ENCODE measurements at places on chromosomes 1 and 21.

GRCh38 chr1:165253818-165254254, 102.7 kb downstream of the LMX1A start:
- no peak for DNase-seq

DNA sequence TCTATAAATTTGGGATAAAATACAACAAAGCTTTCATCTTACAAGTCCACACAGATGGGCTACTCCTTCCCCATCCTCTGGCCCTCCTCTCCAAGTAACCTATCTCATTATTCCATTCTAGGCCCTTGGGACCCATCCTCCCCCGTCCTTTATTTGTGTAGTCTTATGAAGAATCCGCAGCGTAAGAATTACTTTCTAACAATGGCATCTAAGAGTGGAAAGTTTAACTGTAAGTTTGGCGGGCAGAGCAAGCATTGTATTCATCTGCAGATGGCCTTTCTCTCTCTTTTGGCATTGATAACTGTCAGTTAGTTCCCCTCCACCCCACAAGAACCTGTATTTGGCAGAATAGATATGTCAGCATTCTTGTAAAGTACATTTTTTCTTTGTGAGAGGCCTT, 91.9 kb upstream of the TSPAN2 start:
- no peak for DNase-seq

DNA sequence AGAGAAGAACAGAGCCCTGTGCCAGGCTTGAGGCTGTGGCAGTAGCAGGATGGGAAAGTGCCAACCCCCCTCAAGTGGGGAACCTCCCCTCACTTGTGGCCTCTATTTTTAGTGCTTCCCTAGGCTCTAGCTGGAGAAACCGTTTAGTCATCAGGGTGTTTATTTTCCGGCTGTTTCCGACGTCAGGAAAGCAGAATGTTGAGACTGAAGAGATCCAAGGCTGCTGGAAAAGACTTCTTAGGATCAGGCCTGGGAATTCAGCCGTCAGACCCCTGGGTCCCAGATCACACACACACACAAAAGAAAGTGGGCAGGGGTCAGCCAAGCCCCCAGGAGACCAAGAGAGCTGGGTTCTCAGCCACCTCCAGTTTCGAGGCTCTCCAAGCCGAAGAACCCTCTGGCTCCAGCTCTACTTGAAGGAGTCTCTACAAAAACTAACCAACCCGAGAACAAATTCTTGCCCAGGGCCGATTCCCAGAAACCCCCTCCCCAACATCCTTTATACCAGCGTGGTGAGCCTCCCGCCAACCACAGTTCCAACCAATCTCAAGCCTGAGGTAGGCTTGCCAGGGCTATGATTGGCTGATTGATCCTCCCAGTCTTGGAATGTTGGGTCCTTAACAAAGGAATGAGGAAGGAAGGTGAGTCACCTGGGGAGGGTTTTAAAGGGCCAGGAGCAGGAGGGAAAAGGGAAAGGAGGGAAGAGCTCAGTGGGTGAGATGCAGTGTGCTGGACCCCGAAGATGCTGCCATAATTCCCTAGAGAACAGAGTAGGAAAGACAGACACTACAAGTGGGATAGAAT, 2.5 kb upstream of the MEF2D start:
- no peak for DNase-seq

- no peak for DNase-seq
Observed at GRCh38 chr1:75342786-75343185, 208.6 kb downstream of the LHX8 start.

DNA sequence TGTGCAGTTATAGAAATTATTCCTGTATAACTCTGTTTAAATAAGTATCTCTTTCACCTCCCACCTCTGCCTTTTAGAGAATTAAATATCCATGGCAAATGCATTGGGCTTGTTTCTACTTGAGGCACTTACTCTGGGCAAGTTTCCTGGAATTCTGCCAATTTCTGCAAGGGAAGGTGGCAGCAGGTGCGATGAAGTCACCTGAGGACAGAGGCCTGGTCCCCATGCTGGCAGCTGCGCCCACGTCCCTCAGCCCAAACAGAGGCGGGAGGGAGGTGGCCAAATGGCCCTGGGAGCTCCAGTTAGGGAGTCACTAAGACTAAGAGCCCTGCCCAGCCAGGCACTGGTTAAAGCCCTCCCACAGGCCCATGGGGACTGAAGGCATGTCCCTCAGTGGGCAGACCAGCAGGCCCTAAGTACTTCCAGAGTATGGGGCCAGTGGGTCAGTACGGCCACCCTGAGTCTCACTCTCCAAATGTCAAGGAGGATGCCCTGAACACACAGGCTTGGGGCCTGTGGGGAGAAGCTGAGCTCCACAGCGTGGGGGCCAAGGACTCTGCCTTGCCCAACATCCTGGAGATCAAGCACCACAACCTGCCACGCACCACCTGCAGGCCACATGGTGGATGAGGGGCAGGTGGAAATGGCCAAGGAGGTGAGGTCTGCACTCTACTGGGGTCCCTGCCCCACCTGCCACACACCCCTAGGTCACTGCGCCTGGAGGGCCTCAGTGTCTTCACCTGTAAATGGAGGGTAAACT, 19.4 kb downstream of the ACOT7 start:
- DNase-seq = no peak

DNA sequence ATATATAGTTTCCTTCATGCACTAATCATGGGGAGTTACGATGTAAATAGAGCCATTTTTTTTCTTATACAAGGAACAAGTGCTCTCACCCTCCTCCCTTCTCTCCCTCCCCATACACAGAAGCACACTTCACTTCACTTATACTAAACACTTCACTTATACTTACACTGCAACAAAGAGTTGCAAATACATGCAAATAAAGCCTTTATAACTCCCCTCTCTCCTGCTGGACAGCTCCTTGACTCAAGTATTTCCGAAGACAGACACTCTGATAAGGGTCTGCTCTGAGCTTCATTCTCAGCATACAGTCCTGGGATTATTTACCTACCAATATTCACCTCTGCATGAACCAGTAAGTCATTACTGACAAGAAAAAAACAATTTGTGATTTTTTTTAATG, 35.6 kb upstream of the ERG start:
- no peak for DNase-seq

GRCh38 chr21:45549626-45550463, 7.6 kb upstream of the SLC19A1 start:
- no peak for DNase-seq

GRCh38 chr1:31704271-31705079, 658 bp upstream of the COL16A1 start:
- DNase-seq = no peak

DNA sequence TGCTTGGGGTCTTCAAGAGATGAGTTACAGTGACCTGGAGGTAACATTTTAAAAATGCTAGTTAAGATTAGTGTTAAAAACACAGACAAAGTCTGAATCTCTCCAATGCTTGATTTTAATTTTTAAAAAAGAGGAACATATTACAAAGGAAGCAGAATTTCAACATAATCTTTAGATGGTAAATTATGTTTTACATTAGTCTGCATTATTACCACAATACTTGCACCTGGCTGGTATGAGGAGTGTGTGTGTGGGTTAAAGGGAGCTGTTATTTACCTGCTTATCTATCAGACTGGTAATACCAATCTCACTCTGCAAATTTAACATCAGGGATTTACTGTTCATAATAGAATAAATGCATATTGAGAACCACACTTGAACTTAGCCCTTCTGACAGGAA, 10.3 kb upstream of the KCNJ15 start:
- no peak for DNase-seq

GRCh38 chr1:67476906-67477305, 46.7 kb upstream of the SERBP1 start:
- no peak for DNase-seq

GRCh38 chr1:155073377-155074242, 5.0 kb upstream of the EFNA3 start:
- no peak for DNase-seq

- DNase-seq = no peak
Observed at GRCh38 chr1:198549866-198550265, 9.4 kb upstream of the ATP6V1G3 start.

GRCh38 chr1:10621906-10622305, 147.2 kb downstream of the PEX14 start:
- DNase-seq = no peak

GRCh38 chr1:168729405-168729802, 398 bp upstream of the DPT start:
- no peak for DNase-seq

- no peak for DNase-seq
Observed at GRCh38 chr1:39238476-39238875, 34.0 kb downstream of the MACF1 start.

DNA sequence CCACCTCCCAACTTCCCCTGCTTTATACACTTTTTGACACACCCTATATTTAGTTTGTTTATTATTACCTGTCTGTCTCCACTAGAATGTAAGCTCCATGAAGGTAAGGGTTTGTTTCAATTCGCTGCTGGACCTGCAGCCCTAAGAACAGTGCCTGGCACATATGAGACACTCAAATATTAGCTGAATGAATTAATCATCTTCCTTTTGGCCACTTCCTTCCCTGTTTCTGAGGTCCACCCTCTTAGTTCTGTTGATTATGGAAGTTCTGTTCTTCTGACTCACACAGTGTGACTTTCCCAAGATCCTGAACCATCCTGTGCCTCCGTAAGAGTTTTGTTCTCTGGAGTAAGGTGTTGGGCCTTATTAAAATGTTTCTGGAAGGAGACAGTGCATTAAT, 40.4 kb upstream of the GJA5 start:
- DNase-seq = no peak

DNA sequence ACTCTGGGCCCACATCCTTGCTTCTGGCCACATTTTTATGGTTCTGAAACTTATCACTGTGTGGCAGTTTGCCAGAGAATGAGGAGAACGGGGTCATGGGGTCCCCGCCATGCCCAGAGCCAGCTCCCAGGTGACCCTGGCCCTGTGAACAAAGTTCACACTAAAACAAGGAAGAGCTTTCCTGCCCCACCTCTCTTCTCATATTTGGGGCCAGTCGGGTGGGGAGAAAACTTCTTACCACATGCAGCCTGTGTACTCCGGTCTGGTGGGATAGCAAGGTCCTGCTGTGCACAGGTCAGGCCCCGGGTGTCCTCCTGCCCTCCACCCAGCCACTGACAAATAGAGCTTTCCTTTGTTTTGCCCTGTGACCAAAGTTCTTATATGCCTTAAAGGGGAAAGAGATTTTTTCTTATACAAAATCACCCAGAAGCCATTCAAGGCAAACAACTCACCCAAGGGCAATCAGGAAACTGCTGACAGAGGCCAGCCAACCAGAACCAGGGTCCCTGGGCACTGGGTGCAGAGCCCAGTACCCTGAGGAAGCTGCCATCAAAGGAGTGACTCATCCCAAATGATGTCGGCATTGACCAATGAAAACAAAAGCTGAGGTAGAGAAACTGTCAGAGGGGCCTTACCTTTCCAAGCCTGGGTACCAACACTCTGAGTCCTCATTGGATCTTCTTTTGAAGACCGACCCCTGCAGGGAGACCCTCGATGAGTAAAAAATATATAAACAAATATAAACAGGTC, 53.6 kb downstream of the OLIG1 start:
- no peak for DNase-seq

GRCh38 chr1:231423648-231424047, 1.6 kb upstream of the EGLN1 start:
- no peak for DNase-seq

GRCh38 chr1:157819896-157820295, at the start of gene FCRL1:
Gene FCRL1 (minus strand): TSS chr1:157820120. CDS start chr1:157820037, 83 bp downstream.
- no peak for DNase-seq

GRCh38 chr1:236746785-236747184, 48.3 kb upstream of the MTR start:
- no peak for DNase-seq

- DNase-seq = no peak
Observed at GRCh38 chr1:221727146-221728036, 14.5 kb downstream of the DUSP10 start.

- no peak for DNase-seq
Observed at GRCh38 chr1:16260814-16261213, 23.8 kb upstream of the CPLANE2 start.

DNA sequence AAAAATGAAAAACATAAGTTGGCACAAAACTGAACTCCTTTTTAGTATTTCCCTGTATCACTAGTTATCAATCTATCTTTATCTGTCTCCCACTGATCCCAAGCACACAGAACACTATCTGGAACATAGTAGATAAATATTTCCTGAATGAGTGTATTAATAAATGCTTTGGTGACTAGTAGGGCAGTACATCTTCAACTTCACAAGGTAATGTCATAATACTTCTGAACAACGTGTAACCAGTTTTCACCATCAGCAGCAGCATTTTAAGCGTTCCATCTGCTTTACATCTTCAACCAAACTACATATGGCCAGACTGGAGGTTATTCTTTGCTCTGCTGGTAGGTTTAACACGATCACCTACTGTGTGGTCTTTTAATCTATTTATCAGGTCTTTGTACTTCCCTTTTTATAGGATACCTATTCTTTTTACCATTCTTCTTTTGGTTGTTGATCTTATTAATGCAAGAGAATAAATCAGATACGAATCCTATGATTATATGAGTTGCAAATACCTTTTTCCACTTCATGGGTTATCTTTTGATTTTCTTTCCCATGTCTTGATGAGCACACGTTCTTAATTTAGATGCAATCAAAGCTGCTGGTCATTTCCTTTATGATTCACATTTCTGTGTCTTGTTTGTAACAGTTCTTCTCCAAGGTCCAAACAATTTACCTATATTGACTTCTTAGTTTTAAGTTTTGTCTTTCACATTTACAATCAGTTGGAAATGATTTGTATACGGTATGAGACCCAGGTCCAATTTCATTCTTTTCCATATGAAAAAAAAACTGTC, 16.3 kb downstream of the GPBP1L1 start:
- no peak for DNase-seq

DNA sequence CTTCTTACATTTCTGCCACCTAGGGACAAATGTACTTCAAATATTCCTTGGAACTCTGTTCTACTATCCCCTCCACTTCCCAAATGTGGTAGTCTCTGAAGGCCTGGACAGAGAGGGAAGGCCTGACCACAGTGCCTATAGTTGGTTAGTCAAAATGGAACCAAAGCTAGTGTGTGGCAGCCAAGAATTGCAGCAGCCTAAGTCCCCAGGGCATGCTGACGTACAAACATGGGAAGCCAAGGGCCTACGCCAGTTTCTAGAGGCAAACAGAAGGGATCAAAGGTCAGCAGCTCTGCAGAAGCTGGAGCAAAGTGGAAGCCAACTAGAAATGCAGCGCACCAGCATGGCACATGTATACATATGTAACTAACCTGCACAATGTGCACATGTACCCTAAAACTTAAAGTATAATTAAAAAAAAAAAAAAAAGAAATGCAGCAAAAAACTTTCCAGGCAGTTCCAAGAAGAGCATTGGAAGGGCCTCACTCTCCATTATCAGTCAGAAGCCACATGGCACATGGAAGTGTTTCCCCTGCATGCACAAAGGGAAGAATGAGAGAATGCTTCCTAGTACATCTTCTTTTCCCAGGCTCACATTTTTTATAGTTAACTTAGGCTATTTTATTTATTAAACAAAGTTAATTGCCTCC, 39.4 kb upstream of the GADD45A start:
- DNase-seq = no peak

GRCh38 chr1:150410582-150411101, 46.7 kb downstream of the RPRD2 start:
- DNase-seq = no peak

DNA sequence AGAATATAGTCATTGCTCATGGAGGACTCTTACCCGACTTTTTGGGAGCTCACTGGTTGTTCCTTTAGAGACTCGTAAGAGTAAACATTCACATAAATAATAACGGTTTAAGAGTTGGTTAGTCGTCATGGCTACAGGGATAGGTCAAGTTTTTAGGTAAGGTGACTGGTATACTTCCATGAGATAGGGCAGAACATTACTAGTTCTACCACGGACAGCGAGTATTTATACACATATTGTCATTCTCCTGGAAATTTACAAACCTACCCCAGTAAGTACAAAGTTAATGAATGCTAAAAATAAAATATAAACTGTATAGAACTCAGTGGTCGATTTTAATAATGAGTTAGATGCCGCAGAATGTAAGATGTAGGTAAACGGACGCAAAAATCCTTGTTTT, 1.2 kb upstream of the RYR2 start:
- DNase-seq = no peak

Measured in stimulated activated CD8-positive, alpha-beta memory T cell treated with anti-CD3 and anti-CD28 coated beads, Interleukin-4, amount 100 ng/mL, for 1 hour (primary cell).